G401 (cell line): ENCODE measurements at places on chromosomes 7 and 10. TPM values are rescaled to one million over a fixed set of nuclear protein-coding genes. Genes with fewer than 3 reads are reported as not detected.

The RASA4B gene
- 2.7 and 3.0 TPM in 2 replicates for total RNA-seq

DNA sequence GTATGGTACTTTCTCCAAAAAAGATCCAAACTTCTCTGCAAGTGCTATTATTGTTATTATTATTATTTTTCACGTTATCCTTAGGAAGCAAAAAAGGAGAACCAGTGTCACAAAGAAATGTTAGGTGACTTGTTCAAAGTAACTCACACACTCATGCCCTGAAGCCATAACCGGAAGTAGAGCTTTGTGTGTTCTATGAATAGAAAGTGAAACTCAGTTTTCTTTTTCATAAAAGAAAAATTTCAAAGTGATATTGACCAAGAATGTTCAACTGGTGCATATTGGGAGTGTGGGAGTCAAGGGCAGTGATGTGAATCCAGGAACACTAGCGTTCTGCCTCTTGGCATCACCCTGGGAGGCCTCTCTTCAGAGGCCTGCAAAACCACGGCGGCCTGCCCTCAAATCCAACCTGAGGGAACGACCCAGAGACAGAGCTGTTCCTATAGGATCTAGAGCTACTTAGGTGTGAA lies 106.1 kb downstream of the PRKCQ start:
- DNase-seq, result no peak

The C10orf105 gene
- not detected in 2 replicates for total RNA-seq

DNA sequence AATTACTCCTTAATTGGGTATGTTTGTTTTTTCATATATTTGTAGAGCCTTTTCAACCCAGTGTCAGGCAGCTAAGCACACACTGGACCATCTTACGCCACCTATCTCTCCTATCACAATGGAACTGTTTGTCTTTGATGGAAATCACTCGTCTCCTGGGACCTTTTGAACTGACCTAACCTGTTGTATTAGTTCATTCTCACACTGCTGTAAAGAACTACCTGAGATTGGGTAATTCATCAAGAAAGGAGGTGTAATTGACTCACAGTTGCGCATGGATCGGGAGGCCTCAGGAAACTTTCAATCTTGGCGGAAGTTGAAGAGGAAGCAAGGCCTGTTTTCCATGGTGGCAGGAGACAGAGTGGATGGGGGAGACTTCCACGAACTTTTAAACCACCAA lies 182.0 kb downstream of the TCERG1L start:
- no peak for DNase-seq

GRCh38 chr7:149003018-149003417 lies 25.3 kb downstream of the PDIA4 start:
- no peak for DNase-seq

The AKR1C4 gene
- not detected in 2 replicates for total RNA-seq

DNA sequence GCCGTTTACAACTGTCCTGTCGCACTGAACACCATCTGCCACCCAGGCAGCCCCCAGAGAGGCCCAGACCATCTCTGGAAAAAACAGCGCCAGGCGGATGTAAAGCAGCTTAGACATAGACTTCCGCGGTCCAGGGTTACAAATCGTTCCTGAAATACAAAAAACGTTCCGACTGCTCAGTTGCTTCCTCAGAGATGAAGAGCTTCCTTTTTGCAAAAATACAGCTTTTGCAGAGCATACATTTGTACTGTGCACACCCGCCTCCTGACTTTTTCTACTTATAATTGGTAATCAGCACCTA lies 11.4 kb downstream of the DAGLB start:
- no peak for DNase-seq

The LRRC72 gene
- not detected in 2 replicates for total RNA-seq

DNA sequence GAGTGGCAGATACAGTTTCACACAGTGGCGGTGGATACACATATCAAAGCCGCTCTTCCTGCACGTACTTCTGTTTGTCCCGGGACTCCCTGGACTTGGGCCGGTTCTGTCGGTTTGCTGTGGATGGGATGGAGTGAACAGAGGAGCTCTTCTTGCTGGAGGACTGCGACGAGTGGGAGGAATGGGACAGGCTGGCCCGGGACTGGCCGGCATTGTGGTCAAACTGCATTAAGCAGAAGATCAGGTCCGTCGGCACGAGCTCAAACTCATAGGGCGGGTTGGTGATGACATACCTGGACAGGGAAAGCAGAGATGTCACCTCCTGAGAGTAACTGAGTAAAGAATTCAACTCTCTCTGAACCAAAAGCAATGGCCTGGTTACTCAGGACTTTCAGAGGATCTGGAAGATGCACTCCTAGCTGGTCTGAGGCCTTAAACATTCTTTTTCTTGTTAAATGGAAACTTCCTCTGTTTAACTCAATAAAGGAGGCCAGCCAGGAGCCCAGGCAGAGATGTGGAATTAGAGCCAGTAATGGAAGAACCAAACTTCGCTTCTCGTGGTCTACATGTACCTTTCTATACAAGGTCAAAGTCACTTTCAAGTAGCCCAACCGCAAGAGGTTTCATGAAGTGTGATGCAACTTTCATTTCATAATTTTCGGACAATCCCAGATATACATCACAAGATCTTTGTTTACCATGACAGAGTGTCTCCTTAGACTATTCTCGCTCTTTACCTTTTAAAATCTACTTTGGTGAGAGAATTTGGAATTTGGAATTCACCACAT lies 750.2 kb downstream of the KCNMA1 start:
- DNase-seq, result no peak

DNA sequence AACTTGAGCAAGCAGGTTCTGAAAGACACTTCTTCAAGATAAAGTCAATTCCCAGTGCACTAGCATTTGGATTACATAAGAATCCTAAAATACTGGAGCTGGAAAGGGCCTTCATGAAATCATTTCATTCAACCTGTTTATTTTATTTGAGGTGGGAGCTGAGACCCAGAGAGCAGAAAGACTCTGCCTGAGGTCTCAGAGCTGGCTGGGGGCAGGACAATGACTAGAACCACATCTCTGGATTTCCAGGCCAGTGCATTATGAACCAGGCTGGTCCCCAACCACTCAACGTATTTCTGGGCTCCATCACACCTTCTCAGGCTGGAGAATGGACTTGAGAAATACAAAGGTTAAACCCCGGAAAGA lies 8.4 kb downstream of the ANXA11 start:
- no peak for DNase-seq
